Stimulated activated CD8-positive, alpha-beta memory T cell treated with anti-CD3 and anti-CD28 coated beads, Interleukin-4, amount 100 ng/mL, for 24 hours (primary cell): ENCODE measurements at places on chromosomes 5 and 9.

- no peak for DNase-seq
These were observed 695.0 kb downstream of the DTWD2 start for GRCh38 chr5:118293378-118293777.

DNA sequence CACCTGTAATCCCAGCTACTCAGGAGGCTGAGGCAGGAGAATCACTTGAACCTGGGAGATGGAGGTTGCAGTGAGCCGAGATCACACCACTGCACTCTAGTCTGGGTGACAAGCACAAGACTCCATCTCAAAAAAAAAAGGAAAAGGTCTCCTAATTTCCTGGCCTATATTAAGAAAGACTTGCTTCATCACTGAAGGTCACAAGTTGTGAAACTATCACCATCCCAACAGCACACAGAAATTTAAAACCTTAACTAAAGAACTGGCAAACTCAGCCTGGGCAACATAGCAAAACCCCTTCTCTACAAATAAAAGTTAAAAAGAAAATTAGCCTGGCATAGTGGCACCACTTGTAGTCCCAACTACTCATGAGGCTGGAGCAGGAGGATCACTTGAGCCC, 17.2 kb downstream of the FRMD3 start:
- no peak for DNase-seq

DNA sequence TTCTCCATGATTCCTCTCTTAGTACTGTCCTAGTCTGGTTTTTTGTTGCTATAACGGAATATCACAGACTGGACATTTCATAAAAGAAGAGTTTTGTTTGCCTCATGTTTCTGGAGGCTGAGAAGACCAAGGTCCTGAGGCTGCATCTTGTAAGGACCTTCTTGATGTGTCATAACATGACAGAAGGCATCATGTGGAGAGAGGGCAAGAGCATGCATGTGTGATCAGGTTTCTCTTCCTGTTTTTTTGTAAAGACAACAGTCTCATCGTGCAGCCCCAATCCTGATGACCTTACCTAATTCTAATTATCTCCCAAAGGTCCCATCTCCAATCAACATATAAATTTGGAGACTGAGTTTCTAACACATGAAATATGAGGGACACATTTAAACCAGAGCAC, 108.4 kb downstream of the MSX2 start:
- no peak for DNase-seq

DNA sequence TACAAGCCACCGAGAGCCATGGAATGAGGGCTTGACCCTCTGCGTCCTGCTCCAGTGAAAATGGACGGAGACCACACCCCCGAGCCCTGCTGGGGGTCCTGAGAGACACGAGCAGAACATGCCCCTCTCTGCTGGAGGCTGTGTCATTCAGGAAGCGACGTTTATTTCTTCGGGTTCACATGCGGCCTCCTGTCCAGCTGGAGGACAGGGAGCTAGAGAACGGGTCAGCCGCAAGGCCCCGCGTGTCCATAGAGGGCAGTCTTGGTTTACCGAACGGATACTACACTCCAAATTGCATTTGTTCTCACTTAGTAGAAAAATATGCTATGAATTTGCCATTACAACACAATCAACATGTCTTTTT, 36.1 kb downstream of the MRPL36 start:
- no peak for DNase-seq

- DNase-seq = no peak
These were observed 23.7 kb upstream of the LOX start for GRCh38 chr5:122101636-122102285.

- DNase-seq = no peak
These were observed 302.4 kb downstream of the NR3C1 start for GRCh38 chr5:143101121-143101520.

DNA sequence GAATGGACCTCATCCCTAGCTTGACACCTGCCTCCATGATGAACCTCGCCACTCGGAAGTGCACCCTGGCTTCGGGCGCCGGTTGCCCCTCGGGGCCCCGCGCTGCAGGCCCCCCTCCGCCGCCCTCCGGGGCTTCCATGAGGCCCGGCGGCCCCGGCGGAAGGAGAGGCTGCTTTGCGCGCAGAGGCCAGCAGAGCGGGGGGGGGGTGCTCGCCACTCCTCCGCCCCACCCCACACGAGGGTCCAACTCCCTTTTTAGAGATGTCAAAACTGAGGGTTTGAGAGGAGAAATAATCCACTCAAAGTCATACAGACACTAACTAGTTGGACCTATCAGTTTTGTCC, 7.9 kb downstream of the DUSP1 start:
- no peak for DNase-seq

- DNase-seq = no peak
These were observed 33.1 kb downstream of the BTF3 start for GRCh38 chr5:73531356-73531755.

DNA sequence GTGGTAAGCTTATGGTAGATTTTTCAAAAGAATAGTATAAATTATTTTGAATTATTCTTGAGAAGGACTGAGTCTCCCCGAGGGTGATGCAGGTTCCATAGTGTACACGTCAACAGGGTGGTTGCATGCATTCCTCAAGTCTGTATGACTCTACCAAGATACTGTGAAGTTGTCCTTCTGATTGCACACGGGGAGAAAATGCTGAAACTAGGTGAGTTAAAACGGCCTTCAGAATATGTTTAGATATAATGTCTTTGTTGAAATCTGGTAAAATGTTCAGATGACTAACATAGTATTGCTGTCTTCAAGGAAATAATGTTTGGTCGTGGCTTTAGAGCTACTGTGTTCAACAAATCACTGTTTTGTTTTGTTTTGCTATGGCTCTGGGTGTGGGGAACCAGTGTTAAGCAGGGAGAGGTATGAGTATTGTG, 22.4 kb upstream of the TNFAIP8 start:
- no peak for DNase-seq

GRCh38 chr5:16725575-16725974, 108.8 kb upstream of the RETREG1 start:
- DNase-seq = no peak

- no peak for DNase-seq
These were observed 383.7 kb downstream of the DMAC1 start for GRCh38 chr9:7415836-7416235.

GRCh38 chr5:89546657-89547056, 663.7 kb upstream of the MEF2C start:
- no peak for DNase-seq

DNA sequence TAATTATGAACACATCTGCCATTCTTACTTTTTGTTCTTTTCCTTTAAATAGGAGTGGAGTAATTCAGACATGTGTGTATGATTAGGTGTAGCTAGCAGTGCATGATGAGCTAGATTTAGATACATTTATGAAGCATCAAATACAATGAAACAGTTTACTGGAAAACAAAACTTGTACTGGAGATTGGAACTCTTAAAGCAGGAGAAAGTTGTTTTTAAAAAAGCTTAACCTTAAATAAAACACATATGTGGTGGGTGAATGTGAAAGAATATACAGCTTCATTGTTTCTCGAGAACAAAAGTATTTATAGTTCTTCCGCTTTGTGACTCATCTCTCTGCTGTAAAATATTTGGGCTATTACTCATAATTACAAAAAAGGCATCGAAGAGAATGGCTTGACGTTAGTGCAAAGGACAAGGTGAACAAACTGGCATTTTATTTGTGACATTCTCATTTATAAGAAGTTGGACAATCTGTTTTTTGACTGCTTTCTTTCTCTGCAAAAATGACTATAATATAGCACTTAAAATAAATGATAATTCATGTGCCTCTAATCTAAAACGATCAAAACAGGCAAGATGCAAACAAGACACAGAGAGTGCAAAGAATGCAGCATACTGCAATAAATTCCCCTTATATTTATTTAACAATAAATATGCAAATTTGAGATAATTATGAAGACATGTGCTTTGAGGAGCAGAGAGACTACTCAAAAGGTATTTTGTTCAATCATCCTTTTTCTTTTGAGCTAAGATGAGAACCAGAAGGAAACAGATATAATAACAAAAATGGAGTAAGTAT, 478.8 kb downstream of the CETN3 start:
- DNase-seq = no peak

GRCh38 chr5:137236849-137237507, 262.1 kb downstream of the SPOCK1 start:
- DNase-seq = no peak
